Effector CD4-positive, alpha-beta T cell (primary cell): ENCODE measurements at places on chromosomes 4 and X.

GRCh38 chrX:148658115-148658730 lies 157.8 kb downstream of the AFF2 start:
- no peak for DNase-seq

DNA sequence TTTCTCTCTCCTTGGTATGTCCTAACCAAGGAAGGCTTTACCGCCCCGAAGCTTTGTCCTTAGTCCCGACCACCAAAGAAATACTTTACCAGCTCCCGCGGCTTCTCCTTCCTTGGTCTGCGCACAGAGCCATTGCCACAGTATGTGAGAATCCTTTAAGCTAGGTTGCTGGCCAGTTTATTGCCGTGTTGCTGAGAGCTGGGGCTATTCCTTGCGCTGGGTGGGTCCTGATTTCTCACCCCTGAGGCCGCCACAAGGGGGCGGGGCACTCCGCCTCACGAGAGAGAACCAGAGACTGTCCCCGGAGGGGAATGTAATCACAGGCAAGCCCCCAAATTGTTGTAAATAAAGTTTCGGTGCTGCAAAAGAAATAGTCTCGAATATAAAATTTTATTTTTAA lies 331.0 kb upstream of the PCDH10 start:
- DNase-seq: no peak

DNA sequence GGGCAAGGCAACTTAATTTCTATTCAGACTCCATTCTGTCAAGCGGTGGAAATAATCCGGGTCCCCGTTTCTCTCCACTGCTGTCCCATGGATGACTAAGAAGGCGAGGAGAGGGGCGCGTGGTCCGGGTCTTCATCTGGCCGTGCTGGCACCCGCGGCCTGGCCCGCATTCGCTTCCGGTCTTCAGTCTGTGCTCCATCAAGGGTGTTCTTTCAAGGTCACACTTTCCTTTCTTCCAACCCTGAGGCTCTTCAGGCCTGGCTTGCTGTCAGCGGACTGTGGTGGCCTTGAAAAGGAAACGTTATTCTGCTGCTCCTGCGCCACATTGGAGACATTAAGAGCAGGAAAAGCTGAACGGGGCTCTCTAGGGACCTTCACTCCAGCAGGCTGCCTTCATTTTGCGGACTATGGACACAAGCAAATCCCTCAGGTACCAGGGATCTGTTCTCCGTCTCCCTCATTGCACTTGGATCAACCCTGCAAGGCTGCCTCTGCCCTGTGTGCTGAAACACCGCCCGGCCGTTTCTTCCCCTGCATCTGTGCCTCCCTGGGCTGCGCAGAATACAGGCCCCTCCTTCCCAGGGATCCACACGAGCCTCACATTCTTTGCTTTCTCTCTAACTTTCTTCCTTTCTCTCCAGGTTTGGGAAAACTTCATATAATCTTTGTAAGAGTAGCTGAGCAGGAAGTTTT lies 5.7 kb upstream of the SLC25A4 start:
- DNase-seq: no peak

DNA sequence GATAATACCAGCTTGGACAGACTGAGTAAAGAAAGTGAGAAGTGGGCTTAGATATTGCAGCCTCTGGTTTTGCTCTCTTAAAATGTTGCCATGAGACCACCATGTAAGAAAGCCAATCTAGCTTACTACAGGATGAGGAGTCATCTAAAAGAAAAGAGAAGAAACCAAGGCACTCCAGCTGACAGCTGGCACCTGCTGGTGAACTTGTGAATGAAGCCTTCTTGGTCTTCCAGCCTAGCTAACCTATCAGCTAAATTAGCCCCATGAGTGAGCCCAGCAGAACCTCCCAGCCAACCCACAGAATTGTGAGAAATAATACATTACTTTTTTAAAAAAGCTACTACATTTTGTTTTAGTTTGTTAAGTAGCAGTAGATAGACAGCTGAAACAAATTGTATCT lies 154.5 kb upstream of the QRFPR start:
- no peak for DNase-seq

DNA sequence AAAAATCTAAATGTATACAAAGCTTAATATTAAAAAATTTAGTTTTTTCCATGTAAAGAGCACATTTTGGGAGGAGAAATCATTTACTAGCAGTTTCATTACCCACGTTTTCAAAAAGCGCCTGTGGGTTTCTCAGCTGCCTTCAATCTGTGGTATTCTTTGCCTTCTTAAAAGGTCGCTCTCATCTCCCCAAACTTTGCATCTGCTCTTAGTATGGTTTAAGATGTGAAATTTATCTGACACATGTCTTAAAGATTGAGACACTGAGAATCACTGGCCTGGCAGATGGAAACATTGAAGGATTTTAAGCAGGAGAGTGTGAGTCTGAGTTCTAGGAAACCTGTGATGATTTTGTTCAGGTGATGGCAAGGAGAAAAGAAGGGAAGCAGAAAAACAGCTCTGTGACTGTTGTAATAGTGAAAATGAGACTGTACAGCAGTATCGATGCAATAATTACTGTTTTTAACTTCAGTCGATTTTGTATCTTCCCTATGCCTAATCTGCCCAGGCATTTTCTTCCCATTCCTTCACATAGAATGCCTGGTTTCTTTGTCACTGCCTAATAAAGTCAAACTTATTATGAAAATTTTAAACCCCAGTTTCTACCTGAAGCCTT lies 75.9 kb downstream of the PAQR3 start:
- DNase-seq: no peak

DNA sequence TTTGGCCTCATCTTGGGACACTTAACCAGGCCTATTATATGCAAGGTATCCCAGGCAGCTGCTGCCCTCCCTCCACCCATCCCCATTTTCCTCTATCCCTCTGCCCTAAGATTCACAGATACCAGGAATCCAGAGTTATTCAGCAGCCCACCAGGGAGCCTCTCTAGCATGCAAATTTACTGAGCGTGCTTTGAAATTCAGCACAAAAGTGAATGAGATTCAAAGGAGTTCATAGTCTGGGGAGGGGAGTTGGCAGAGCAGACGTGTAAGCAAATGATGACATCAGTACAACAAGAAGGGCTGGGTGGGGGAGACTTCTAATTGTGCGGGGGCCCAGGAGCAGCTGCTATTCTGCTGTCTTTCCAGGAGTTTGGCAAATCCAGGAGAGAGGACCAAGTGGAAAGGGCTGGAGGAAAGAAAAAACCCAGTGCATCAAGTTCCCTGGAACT lies 1.7 kb upstream of the MTM1 start:
- DNase-seq: no peak

- DNase-seq: no peak
These were observed 4.1 kb downstream of the S100G start for GRCh38 chrX:16654093-16654492.

GRCh38 chr4:119039160-119039559 lies 96.5 kb upstream of the MYOZ2 start:
- no peak for DNase-seq

GRCh38 chr4:99654361-99654761 lies 3.3 kb downstream of the C4orf54 start:
- DNase-seq: no peak

DNA sequence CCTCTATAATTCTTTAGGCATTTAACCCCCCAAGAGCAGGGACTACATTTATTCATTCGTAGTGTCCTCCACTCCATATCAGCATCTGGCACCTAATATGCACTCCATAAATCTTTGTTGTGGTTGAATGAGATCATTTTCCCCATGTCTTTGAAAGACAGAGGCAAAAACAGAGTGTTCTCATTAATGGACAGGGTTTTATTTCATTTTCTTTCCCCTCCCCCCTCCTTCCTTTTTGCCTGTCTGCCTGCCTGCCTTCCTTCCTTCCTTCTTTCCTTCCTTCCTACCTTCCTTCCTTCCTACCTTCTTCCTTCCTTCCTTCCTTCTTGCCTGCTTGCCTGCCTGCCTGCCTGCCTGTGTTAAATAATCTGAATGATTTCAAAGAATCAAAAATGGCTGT lies 83.2 kb downstream of the SHROOM3 start:
- no peak for DNase-seq

DNA sequence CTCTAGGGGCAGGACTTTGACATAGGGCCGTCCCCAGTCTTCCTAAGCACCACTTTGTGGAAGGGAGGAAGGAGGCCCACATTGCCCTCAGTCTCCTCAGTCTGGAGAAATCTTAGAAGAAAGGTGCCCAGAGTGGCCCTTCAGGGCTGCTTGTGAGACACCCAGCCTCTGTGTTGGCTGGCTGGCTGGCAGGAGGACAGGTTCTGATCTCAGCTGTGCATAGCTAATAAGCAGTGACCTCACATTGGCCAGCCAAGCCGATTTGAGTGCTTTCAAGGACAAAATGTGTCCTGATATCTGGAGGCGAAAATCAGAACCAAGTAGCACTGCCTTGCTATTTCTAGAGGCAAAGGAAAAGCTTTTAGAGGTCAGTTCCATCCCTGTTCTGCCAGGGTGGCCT lies 211.5 kb downstream of the BCOR start:
- no peak for DNase-seq

GRCh38 chrX:69430785-69431184 lies 73.3 kb upstream of the NALF2 start:
- DNase-seq: no peak

GRCh38 chr4:113154281-113154680 lies 104.8 kb downstream of the ANK2 start:
- DNase-seq: no peak

GRCh38 chr4:119517361-119518229 lies 111.0 kb downstream of the PDE5A start:
- no peak for DNase-seq

GRCh38 chr4:42344309-42344708 lies 53.0 kb upstream of the SHISA3 start:
- no peak for DNase-seq

DNA sequence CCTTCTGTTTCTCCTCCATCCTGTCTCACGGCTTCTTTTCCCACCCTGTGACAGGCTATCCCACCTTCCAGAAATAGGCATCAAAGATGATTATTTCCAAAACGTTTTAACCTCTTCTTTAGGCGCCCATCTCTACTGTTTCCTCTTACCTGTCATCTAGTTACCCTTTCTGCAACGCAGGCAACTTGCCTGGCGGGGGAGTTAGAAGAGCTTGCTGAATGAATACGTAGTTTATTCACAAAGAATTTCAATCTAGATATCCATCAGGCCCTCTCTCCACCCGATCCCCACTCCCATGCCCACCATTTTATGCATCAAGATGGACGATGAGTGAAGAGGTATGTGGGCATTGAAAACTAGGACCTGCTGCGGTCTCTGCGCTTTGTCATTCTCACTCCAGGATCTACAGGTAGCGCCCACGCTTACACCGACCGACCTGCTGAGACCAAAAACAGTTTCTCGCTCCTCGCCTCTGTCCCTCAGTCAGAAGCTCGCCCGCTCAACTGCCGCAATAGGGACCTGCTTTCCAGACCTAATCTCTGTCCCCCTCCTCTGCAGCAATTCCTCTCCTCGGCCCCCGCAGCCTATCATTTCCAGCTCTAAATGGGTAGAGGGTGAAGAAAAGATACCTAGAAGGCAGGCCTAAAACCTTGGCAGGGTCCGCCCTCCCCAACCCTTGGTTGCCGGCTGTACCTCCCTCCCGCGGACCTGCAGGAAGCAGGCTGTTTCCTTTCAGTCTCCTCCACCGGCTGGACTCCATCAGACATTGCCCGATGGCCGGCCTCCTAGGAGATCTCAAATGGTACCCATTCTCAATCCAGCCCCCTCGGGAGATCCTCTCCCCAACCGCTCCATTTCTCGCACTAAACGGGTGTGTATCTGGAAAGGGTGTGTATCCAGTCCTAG lies 624 bp downstream of the BEX5 start:
- peak; percentile 4 for DNase-seq

DNA sequence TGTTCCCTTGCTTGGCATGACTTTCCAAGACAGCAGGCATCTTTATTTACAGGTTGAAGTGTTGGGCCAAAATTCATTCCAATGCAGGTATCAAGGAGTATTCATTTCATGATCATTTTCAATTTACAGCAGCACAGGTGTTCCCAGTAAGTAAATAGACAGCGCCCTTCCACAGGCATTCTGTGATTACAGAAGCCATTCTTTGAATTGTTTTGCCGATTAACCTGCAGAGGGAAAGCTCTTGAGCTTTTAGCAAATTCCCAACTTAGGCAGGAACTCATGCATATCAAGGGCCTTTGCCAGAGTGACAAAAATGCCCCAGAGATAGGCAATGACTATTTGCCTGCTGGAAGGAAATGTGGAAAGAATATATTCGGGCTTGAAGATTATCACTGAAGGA lies 6.8 kb downstream of the TXK start:
- DNase-seq: no peak

GRCh38 chr4:93337196-93337595 lies 491.4 kb upstream of the ATOH1 start:
- no peak for DNase-seq

DNA sequence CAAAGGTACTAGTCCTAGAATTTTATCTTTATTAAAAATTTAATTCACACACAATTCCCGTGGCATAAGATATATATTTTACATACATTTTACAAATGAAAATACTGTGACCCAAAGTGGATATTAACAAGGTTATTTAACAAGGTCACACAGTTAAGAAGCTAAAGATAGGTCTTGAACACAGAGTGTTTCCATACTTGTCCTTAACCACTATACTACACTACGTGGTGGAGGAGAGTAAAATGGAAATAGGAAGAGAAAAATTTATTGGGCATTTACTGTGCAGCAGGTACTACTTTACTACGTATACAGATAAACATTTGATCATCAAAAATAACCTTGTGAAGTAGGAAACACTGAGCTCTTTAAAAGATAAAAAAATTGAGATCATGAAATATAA lies 14.8 kb downstream of the TECRL start:
- no peak for DNase-seq

GRCh38 chr4:184165291-184165690 lies 52.4 kb downstream of the ENPP6 start:
- no peak for DNase-seq

DNA sequence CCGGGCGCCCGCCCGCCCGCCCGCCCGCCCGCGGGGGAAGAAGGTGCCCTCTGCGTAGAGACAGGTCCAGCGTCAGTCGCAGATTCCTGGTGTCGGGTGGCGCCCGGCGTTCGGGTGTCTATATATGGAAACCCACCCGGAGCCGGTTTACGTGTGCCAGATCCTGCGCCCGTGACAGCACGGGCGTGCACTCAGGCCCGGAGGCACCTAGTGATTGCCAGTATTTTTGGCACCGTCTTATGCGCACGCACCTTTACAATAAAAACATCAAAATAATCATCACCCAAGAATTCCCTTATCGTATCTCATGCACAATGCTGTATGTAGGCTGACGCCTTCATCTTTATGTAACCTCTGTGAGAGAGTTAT lies 519 bp downstream of the SLC25A4 start:
- DNase-seq: peak; percentile 14
